Hippocampal formation (tissue), 2 donors: ENCODE measurements at places on chromosomes 16 and 17.

DNA sequence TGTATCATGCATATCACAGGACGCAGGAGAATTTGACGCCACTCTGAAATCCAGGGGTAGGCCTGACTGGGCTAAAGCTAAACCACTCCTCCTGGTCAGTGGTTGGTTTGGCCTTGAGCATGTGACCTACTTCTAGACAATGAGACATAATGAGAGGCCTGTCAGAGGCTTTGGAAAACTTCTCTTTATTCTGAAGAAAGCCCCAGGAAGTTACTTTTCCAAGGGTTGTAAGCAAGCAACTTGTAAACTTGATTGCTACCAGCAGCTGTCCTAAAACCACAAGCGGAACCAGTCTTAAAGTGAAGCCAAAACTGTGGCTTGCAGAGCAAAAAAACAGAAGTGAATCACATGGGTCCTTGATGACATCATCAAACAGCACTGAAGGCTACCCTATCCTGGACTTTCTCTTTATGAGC, 138.2 kb upstream of the COX10 start:
- peak; percentile 18 for DNase-seq

GRCh38 chr16:79229361-79229760, 371.2 kb downstream of the MAF start:
- DNase-seq = no peak

DNA sequence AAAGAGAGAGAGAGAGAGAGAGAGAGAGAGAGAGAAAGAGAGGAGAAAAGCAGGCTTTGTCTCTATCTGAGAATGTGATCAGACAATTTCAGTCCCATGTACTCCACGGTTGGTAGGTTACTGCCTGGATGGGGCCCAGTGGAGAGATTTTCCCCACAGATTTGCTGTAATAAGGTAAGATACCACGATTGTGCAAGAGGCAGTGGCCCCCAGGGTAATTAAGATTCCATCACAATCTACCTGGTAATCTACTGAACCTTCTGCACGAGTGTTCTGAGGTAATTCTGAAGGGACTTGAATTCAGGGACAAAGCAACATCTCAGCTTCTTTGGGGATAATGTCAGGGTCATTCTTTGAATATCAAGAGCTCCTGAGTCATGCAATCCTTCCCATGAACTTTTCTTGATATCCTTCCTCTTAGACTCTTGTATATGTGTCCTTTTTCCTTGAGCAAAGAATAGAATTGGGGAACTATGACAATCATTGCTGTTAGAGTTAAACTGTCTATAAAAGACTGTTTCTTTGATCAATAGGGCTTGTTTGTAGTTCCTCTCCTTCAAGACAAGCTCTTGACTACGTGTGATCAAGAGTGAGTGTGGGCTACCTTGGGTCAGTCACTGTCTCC, 306.6 kb downstream of the MAF start:
- no peak for DNase-seq

GRCh38 chr16:1442697-1443096, 1.7 kb downstream of the CCDC154 start:
- no peak for DNase-seq

DNA sequence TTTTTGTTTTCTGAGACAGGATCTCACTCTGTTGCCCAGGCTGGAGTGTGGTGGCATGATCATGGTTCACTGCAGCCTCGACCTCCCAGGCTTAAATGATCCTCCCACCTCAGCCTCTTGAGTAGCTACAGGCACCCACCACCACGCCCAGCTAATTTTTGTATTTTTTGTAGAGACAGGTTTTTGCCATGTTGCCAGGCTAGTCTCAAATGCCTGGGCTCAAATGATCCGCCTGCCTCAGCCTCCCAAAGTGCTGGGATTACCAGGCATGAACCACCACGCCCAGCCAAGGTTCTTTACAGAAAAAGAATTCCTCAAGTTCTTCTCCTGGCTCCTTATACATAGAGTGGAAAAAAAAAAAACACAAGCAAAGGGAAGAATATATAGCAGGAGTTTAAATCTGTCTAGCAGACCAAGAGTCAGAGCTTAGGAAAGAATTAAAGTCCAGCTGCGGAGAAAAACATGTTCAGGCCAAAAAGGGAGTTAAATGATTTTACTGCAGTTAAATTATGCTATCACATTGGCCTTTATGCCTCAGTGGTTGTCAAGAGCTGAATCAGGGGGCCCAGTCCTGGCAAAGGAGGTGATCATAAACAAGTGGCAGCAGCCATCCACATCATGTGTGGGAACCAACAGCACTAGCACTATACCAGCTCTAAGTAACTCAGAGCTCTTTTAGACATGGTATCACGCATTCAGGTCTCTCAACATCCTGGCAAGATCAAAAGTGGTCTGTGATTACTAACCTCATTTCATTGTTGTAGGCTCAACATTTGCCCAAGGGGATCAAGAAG, 39.3 kb downstream of the LIG3 start:
- no peak for DNase-seq
